ENCODE measurements at places on chromosomes 2 and 18.

DNA sequence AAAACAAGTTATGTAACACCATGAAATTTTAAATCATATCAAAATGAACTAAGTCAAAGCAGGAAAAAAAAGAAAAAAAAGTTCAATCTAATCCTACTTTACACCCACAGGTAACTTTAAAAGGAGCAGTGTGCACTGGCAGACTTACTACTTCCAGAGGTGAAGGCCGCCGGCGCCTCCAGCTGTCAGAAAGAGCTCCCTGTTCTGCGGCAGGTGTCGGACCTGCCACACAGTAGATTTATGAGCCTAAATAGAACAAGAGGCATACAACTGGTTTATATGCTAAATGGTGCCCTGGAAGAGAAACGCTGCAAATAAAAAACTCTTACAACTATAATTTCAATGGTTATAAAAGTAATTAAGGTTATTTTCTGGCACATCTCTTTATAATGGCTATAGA is 23.1 kb upstream of the PNO1 start:
- no peak for DNase-seq

DNA sequence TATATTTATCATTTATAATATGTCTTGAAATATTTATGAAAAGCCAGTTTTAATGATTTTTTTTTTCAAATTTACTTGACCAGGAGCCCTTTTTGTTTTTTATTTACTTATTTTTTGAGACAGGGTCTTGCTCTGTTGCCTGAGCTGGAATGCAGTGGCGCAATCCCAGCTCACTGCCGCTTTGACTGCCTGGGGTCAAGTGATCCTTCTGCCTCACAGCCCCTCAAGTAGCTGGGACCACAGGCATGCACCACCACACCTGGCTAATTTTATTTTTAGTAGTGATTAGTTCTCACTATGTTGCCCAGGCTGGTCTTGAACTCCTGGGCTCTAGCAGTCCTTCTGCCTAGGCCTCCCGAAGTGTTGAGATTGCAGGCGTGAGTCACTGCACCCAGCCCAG is 5.7 kb downstream of the EPB41L5 start:
- DNase-seq, result no peak

DNA sequence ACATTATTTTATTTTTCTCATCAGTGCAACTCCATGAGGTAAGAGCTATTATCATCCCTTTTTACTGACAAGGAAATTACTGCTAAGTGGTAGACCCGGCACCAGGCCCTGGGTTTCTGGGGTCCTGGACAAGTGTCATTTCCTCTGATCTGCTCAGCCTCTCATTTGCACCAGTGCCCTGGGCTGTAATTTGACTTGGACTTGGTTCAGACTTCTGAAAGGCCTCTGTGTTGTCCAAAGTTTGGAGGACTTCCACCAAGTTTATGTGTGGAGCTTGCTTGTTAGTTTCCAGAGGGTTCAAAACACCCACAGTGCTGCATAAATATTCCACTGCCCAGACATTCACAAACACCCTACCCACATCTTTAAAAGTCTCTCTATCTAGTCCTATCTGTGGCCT is 44.0 kb upstream of the PPP1CB start:
- DNase-seq, result no peak

- DNase-seq, result no peak
These were observed 15.1 kb downstream of the HOXD3 start for GRCh38 chr2:176172007-176172894.

- no peak for DNase-seq
These were observed 2.9 kb downstream of the SPTBN1 start for GRCh38 chr2:54459037-54459441.

DNA sequence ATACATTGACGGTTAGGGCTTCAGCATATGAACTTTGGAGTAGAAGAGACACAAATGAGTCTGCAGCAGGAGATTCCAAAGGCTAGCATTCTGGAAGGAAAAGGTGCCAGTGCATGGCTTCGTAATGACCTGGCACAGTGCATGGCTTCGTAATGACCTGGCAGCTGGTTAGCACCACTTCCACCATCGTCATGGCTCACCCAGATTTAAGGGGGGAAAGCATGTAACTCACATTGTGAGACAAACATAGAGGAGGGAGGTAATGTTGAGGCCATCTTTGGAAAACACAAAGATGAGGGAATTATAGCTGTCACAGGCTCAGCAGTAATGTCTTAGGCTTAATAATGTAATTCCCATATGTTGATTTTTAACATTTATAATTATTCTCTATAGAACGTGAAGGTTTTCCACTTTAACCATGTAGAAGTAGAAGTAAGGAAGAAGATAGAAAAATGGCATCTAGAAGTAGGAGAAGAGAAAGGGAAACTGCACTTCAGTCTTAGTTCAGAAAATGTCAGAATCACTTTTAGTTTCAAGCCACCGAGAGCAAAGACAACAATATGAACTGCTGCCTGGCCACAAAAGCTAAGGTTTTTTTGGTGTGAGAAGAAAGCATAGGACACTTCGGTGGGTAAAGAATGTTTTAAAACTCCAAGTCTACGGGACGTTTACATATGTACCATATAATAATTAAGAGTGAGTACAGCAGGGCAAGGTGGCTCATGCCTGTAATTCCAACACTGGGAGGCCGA is 6.8 kb upstream of the STK25 start:
- DNase-seq, result no peak

GRCh38 chr2:39392672-39393071 is 44.4 kb downstream of the MAP4K3 start:
- no peak for DNase-seq

GRCh38 chr2:189602233-189602632 is 21.6 kb upstream of the SLC40A1 start:
- no peak for DNase-seq

- DNase-seq, result no peak
These were observed 95.7 kb upstream of the SLC39A10 start for GRCh38 chr2:195561116-195561921.

GRCh38 chr2:28350196-28350595 is 42.5 kb upstream of the FOSL2 start:
- no peak for DNase-seq

- DNase-seq, result no peak
These were observed 52.7 kb downstream of the ABCB11 start for GRCh38 chr2:168978461-168978861.

GRCh38 chr2:42770288-42771131 is 6.6 kb upstream of the OXER1 start:
- DNase-seq, result no peak

DNA sequence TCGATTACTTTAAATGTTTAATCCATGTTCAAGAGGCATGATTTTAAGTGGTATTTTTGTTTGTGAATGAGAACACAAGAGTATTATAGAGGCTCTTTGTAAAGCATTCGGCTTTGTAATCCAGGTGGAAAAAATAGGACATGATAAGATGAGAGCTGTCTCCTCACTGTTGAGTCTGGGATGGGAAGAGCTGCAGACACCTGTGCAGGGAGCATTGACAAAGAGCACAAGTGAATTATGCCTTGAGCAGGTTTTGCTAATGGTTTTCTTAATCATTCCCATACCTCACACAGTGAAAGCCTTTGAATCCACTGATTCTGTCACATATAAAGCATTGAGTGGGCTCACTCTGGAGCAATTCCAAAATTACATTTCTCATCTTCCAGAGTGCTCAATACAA is 9.6 kb downstream of the COL6A3 start:
- DNase-seq, result no peak

GRCh38 chr2:231985823-231986261 is 24.3 kb downstream of the DIS3L2 start:
- DNase-seq, result no peak

All from Panc1 (cell line).